Kidney epithelial cell (primary cell): ENCODE measurements at places on chromosomes 5 and 9.

GRCh38 chr9:3708751-3709150 lies 182.9 kb upstream of the RFX3 start:
- peak; percentile 88 for DNase-seq

DNA sequence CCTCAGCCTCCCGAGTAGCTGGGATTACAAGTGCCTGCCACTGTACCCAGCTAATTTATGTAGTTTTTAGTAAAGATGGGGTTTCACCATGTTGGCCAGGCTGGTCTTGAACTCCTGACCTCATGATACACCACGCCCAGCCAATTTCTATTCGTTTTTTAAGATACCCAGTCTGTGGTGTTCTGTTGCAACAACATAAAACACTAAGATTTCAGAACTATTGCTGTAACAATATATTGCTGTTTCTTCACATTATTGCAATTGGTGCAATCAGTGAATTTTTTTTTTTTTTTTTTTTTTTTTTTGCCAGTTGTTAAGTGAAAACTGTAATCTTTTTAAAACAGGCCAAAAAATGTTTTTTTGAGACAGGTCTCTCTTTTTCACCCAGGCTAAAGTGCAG lies 9.9 kb downstream of the SRP19 start:
- no peak for DNase-seq

DNA sequence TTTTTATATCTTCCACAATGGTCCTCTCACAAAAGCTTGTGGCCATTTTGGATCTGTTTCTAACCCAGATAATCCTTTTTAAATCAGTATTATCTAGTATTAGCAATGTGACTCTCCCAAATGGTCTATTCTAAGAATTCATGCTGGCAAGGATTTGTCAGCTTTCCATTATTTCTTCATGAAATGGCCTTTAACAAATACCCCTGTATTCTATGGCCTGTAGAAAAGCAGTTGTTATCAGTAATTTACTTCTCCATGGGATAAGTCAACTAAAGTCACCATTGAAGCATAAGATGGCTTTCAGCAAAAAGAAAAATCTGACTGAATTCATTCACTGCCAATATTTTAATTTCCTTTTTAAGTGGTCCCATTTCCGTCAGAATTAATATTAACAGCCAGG lies 346.4 kb upstream of the FAM174A start:
- no peak for DNase-seq

- DNase-seq = no peak
Measured at GRCh38 chr5:133457439-133458355, 154.6 kb downstream of the FSTL4 start.

GRCh38 chr9:121893786-121894185 lies 199.3 kb downstream of the TTLL11 start:
- DNase-seq = no peak

- no peak for DNase-seq
Measured at GRCh38 chr5:174501461-174502069, 222.8 kb upstream of the MSX2 start.

- DNase-seq = no peak
Measured at GRCh38 chr5:125153231-125153630, 406.8 kb upstream of the ZNF608 start.

DNA sequence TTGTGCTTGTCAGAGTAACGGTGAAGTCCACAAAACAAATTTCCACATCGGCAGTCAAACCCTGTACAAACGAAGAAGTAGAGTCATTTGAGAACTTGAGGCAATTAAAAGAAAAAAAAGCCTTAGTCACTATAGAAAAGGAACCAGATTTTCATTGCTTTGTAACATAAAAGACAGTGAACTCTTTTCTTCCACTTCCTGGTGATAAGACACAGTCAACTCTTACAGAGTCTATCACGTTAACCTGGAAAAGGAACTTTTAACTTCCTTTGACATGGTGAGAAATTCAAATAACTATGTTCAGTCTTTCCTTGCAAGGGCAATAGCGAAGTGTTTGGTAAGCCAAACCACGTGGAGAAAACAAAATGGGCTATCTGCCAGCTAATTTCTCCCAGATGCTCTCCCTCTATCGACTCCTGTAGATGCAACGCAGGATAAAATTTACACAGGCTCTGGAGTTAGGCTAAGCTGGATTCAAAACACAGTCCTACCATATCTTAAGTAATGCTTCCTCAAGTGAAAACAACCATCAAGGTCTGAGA lies 8.9 kb downstream of the ZFAND5 start:
- no peak for DNase-seq

DNA sequence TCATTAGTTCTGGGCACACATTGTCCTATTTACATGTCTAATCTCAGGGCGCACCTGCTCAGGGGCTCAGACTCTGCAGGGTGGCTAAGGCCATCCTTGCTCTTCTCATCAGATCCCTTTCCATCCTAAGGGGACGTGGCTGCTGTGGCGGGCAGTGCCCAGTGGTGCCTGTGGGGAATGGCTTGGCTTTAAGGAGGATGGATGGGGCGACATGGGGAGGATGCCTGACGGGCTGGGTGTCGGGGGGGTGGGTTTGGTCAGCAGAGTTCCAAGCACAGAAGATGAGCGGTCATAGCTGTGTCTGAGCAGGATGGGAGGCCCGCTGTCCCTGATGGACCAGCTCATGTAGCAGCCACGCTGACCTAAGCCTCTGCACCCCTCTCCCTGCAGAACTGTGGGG lies 40.9 kb upstream of the SUSD3 start:
- no peak for DNase-seq

DNA sequence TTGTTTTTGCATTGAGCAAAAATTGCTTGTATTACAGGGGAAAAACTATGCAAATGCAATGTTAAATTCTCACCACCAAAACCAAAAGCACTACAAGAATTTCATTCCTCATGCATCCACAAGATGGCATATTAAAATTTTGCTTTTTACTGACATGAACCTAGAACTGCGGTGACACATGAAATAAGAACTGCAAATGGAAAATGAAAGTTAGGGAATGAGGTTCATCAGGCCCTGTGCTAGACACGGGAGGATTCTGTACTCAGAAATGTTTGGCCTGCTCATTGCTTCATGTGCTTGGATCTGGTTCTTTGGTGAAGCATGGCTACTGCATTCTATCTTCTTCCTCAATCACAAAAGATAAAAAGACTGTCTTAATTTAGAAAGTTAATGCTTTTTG lies 9.1 kb upstream of the RFK start:
- DNase-seq = peak; percentile 25

DNA sequence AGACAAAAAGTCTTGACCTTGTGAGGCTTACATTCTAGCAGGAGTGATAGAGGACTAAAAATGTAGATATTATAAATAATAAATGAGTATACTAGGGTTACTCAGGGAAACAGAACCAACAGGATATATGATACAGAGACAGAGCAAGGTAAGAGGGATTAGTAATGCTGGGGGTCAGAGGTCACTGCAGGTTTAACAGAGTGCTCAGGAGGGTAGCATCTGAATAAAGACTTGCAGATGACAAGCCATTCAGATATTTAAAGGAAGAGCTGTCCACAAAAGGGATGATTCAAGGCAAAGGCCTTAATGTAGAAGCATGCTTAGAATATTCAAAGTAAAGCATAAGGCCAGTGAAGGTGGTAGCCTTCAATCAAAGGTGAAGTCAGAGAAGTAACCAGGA lies 65.6 kb upstream of the SEMA6A start:
- no peak for DNase-seq

DNA sequence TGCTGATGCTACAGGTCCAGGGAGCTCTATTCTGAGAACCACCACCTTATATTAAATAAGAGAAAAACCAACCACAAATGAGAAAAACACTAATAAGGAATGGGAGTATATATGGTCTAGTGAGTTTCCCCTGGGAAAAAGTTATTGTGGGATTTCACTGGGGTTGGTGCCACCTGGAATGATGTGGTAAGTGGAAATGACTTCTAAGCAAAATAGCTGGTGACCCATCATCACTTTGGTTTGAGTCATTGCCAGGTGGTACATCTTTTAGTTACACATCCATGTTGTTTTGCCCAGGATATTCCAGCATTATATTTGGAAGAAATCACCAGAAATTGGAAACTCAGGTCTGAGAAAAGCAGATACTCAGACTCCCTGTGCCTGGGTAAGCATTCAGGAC lies 437.3 kb downstream of the DTWD2 start:
- DNase-seq = peak; percentile 59

DNA sequence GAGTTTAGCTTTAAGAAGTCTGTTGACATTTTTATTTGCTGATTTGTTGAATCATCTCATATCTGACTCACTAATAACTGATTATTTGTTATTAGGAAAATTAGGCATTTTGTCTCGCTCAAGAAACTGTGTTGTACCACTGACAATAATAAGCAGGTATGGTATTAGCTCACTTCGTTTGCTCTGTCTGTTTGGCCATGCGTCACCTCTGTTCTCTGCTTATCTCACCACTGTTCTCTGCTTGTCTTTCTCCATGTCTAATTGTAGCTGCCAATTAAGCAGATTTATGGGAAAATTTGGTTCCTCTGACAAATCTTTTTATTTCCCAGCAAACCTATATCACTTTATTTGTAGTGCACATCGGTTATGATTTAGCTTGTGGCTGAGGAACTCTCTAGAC lies 138.9 kb downstream of the WDR41 start:
- DNase-seq = no peak

- DNase-seq = no peak
Measured at GRCh38 chr9:76855015-76855414, 50.9 kb downstream of the PRUNE2 start.

DNA sequence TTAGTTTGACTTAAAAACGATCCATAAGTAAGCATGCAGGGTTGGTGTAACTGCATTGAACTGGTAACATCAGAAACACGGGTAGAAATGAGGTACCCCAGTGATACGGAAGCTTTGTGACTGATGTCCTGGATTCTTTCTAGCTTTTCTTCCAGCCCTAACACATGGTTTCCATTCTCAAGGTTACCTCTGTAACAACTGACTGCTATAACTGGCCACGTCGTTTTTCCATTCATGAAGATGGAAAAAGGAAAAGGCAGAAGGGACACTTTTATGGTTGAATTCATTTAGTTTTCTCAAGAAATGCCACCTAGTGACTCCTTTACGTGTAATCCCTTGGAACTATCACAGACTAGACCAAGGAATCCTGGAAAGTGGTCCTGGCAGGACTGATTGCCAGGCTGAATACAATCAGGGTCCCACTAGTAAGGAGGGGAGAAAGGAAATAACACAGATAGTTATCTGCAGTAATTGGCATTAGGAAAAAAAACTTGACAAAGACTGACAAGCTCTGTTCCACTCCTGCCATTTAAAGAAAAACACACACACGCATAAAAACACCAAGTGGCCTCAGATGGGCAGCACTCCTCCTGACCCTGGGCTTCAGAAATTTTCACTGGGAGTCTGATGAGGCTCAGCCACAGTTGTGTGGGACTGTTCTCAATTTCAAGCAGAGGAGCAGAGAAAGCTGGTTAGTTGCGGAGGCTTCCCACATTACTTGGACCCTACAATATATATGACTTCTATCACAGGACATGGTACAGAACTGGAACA lies 77.5 kb upstream of the ZNF169 start:
- DNase-seq = no peak

- no peak for DNase-seq
Measured at GRCh38 chr9:110088099-110088498, 119.9 kb downstream of the C9orf152 start.

GRCh38 chr5:120769312-120769872 lies 305.3 kb downstream of the PRR16 start:
- DNase-seq = no peak

DNA sequence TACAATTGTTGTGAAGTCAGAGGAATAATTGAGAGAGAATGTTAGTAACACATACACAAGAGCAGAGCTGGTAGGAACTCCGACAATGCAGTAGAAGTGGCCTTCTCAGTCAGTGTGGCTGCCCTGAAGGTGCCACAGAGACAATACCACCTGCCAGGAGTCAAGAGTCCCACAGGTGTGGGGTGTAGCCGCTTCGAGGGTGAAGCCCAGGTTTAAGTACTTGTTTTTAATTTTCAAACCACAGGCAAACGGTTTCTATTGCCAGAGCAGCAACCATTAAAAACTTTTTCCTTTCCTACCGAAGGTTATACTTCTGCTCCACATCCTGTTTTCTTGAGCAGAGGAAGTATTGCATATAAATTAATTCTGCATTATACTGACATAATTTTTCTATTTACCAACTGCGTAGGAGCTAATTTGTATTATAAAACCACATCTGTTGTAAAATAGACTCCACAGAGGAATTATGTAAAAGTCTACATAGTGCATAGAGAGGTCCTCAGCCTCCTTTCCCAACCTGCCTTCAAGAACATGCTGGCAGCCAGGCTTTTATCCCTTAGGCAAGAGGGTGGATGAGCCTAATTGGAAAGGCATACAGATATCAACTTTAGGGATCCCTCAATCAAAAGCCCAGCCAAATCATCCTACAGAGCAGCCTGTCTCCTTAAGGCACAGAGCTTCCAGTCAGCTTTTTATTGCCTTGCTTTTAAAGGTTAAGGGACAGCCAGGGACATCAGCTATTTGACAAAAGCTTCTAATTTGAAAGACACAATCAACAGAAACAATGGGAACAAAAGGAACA lies 12.9 kb upstream of the ACTBL2 start:
- DNase-seq = no peak

DNA sequence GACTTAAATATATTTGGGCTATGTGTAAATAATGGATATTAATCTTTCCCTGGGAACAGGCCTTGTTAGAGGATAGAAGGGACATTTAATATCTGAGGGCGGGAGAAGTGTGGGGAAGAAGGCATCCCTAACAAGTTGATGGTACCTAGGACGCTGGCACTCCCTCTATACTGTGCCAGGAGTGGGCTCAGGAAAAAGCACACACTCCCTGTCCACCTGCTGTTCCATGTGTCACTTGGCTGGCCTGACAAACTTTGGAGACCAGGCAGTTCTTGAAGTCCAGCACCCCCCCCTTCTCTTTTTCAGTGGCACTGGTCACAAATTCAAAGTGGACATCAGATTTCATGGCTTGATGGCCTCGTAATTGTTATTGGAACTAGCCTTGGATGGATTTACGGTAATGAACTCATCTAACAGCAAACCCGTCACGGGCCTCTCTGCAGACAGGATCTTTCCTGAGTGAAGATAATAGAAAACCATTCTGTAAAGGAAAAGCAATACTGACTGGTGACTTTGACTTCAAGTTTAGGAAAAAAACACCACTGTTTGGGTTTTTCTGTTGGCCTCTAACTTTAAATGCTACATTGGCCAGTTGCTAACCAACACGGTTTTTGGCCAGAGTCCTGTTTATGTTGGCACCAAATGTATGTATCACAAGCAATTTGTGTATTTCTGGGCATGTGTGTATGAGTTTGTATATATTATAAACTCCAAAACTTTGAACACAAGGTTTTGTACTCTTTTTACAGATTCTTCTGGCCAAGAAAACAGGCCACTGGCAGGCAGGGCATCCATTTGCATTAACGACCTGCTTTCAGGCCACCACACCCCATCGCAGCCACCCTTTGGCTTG lies 552.6 kb downstream of the CCDC171 start:
- no peak for DNase-seq

- DNase-seq = no peak
Measured at GRCh38 chr5:2335733-2336515, 415.6 kb downstream of the IRX2 start.

DNA sequence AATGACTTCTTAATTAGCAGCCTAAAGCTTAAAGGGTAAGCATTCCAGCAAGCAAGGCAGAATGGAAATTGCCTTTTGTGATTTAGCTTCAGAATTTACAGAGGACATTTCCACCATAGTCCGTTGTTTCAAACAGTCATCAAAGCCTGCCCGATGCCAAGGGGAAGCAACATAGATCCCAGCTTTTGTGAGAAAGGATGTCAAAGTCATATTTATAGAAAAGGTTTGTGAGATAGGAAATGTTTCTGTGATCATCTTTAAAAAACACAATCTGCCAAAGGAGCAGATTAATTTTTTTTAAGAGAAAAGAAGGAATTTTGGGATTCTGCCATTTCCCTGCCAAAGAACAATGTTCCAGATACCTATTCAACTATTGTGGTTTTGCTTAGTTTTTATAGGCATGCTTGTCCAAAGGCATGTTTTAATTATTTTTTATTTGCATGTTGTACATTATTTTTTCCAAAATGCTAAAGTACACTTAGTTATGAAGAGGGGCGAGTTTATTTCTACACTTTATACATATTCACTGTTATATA lies 346.9 kb downstream of the ZNF608 start:
- DNase-seq = no peak
